RPMI7951 (cell line): ENCODE measurements at places on chromosomes 16 and 17. TPM values are rescaled to one million over a fixed set of nuclear protein-coding genes. Genes with fewer than 3 reads are reported as not detected.

ACSM3 gene
- total RNA-seq, result 0.78 and 1.3 TPM in 2 replicates

RRAD gene
- total RNA-seq, result 3.4 and 5.1 TPM in 2 replicates

NOL3 gene
- total RNA-seq, result 29.4 and 32.3 TPM in 2 replicates

BCO1 gene
- not detected in 2 replicates for total RNA-seq

SCARF1 gene
- total RNA-seq, result 0.12 and 0.20 TPM in 2 replicates

GNG13 gene
- not detected in 2 replicates for total RNA-seq

SULT1A4 gene
- total RNA-seq, result 0.20 and 2.9 TPM in 2 replicates

MT3 gene
- not detected in 2 replicates for total RNA-seq

SP6 gene
- total RNA-seq, result not detected in 2 replicates

KREMEN2 gene
- total RNA-seq, result 0.24 and 0.49 TPM in 2 replicates

TPPP3 gene
- total RNA-seq, result 0.24 and 0.29 TPM in 2 replicates

RAB37 gene
- total RNA-seq, result not detected in 2 replicates

GRCh38 chr16:3089717-3090592 lies 9.1 kb downstream of the ZSCAN10 start:
- DNase-seq, result no peak

DNA sequence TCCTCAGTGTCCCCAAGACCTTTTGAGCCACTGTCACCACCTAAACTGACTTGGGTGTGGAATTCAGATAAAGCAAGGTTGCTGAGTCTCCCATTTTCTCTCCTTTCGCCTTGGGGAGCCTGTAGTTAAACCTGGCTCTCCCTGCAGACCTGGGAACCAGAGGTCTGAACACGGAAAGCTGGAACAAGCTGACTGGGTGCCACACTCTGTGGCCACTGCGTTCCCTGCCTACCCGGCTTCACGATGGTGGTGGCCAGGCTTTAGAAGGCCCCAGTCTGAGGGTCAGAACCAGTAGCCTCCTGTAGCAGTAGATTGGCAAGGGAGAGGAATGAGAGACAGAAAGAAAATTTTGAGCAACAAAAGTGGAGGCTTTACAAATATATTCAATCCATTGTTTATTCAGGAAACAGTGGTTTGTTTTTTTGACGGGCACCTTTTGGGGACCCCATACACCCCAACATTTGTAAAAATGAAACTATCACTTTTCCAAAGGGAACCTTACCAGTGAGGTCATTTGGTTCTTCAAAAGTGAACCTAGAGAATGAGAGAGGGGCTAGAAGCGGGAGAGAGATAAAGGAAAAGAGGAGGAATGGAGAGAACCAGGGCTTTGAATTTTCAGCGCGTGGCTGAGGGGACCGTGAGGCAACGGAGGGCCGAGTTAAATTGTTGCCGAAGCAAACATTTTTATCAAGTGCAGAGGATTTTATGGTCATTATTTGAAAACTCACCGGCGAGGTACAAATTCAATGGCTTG lies 1.8 kb upstream of the HOXB8 start:
- DNase-seq, result no peak

DNA sequence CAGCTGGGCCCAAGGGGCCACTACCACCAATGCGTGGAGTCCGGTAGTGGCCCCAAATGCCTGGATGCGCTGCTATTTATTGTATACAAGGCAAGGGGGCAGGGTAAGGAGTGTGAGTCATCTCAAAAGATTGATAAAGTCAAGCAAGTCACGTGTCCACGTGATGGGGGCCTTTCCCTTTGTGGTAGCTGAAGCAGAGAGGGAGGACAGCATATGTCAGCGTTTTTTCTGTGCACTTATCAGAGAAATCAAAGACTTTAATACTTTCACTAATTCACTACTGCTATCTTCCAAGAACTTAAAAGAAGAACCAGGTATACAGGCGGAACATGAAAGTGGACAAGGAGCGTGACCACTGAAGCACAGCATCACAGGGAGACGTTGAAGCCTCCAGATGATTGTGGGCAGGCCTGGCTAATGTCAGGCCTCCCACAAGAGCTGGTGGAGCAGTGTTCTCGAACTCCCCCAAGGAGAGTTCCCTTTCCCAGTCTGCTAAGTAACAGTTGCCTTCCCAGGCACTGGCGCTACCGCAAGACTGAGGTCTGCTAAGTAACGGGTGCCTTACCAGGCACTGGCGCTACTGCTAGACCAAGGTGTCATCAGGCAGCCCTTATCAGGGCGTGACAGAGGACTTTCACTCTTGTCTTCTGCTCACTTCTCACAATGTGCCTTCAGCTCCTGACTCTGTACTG lies 10.8 kb upstream of the ASB16 start:
- peak; percentile 22 for DNase-seq

- DNase-seq, result no peak
These were observed 30.0 kb downstream of the CRAMP1 start for GRCh38 chr16:1642148-1642547.

DNA sequence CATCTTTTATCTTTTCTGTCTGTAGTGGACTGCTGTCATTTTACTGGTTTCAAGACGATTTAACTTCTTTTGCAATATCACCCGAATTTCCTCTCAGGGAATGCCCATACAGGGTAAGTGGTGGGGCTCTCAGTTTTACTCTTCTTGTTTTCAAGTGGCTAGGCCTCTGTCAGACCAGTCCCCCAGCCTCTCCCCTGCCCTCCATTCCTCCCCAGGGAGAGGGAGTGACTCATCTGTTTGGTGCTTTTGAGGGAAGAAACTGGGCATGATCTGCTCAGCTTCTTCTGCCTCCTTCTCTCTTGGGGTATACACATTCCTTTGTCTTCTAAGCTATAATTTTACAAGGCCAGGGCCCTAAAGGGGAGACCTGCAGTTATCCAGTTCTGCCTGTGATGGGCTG lies 332.0 kb downstream of the CBLN1 start:
- DNase-seq, result peak; percentile 33

GRCh38 chr17:5309851-5310250 lies 27.8 kb downstream of the RABEP1 start:
- no peak for DNase-seq

DNA sequence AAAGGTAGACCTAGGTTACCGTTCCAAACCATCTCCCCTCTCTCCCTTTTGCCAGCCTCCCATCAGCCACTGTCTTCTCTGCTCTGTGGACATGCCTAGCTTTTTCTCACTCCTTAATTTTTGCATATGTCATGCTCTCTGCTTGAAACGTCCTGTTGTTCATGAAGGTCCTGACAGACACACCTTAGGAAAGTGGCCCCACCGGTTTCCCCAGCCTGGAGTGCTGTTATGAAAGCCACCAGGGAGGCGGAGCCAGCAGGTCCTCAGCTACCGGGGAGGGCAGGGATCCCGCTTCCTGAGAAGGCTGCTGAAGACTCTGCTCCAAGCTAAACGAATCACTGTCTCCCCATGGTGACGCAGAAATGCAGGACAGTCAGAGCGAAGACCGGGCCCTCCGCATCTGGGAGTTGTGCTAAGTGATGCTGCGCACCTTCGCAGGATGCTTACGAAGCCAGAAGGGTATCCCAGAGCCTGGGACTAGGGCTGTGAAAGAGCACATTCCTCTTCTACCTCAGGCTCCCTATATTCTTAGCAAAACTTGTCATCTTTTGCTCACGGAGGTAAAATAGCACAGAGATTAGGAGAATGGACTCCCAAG lies 2.3 kb upstream of the SLC16A11 start:
- no peak for DNase-seq

DNA sequence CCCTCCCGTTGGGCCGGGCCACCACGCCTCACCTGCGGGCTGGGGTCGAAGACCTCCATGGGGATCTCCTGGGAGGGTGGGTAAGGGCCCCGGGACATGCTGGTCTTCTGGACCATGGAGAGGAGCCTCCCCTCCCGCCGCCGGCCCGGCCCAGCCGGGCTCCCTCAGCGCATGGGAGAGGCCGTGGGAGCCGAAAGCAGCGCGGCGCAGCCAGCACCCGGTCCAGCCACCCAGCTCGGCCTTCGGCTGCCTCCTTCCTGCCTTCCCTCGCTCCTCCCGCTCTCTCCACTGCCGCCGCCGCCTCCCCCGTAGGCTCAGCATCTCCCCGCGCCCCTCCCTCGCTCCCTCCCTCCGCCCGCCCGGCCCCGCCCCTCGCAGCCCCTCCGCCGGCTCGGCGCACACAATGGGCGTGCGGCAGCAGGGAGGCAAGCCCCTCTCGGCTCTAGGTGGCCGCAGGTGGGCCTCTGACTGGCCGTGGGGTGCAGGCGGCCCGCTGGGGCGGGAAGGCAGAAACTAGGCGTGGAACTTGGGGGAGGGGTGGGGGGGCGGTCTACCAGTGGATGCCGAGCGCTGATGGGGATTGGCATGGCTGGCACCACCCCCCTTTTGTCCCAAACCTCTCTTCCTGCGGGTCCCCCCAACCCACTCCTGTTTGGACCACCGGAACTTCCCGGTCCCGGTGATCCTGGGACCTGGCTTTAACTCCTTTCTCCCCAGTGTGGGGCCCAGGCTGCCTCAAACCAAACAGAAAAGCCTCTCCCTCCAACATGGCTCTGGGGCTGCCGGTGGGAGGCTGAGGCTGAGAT lies at the start of gene CACNB1:
TSS of gene CACNB1 (minus strand) at position 290 of the 806 bp plus-strand sequence. CDS start at position 116, 174 bp downstream.
- DNase-seq, result peak; percentile 76

DNA sequence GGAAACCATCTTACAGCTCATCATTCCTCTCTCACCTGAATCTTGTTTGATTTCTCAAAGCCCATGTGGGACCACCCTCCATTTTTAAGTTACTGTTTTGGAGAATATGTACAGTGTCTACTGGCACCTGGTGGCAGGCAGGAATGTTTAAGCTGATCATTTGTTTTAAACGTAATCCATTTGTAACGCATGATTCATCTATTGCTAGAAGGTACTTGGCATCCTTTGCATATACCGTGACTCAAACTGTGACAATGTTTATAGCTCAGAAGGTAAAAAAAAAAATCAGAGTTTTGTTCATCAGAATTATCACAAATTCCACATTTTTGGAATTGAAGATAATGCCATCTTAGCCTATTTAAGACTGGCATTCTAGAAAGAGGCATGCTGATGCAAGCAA lies 1007.5 kb upstream of the EEF2KMT start:
- peak; percentile 73 for DNase-seq

DNA sequence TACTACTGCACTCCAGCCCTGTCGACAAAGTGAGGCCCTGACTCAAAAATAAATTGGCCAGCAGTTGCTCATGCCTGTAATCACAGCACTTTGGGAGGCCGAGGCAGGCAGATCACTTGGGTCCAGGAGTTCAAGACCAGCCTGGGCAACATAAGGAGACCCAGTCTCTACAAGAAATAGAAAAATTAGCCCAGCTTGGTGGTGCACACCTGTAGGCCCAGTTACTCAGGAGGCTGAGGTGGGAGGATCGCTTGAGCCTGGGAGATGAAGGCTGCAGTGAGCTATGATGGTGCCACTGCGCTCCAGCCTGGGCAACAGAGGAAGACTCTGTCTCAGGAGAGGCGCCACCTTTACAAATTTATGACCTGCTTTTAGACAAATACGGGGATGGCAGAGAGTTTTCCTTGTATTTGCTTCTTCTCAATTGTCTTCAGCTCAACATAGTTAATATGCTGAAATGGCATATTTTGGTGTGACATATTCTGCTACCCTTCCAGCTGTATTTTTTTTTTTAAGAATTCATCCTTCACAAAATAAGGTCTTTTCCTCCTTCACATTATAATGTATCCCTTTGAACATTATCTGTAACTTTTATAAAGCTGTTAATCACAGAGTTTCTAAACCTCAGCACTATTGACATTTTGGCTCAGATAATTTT lies 21.1 kb upstream of the YPEL2 start:
- DNase-seq, result no peak

GRCh38 chr17:21039839-21040575 lies 2.8 kb downstream of the USP22 start:
- peak; percentile 76 for DNase-seq

DNA sequence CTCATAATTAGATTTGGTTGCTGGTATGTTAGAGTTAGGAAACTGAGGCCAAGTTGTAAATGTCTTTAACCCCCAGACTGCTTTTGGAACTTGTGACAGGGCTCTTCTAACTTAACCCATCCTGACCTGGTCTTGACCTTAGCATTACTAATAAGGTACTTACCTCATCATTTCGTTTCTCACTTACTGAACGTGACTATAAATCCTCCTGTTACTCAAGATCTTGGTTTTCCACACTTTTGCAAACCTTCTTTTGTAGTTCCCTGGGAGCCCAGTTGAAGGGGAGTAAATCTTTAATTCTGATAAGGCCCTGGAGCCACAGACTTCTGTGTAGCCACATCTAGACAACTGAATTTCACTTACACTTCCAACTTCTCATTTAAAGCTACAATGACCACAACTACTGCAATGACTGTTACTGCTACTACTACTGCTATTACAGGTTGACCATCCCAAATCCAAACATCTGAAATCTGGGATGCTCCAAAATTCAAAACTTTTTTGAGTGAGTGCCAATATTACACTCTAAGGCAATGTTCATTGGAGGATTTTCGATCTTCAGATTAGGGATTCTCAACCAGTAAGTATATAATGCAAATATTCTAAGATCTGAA lies 248.8 kb upstream of the TBX2 start:
- no peak for DNase-seq

DNA sequence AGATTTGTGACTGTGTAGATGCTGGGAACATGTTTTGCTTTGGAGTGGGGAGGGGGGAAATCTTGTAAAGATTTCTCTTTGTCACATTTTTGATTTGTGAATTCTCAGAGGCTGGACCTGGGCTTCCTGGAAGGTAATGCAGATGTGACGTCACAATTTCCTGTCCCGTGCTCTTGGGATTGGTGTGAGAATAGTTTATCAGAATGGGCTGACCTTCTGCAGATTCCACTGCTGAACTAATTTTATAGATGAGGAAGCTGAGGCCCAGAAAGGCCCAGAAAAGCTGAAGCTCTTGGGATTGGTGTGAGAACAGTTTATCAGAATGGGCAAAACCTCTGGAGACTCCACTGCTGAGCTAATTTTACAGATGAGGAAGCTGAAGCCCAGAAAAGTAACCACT lies 34.0 kb downstream of the HS3ST3B1 start:
- DNase-seq, result no peak

- DNase-seq, result no peak
These were observed 402.1 kb upstream of the ERCC4 start for GRCh38 chr16:13517841-13518240.

DNA sequence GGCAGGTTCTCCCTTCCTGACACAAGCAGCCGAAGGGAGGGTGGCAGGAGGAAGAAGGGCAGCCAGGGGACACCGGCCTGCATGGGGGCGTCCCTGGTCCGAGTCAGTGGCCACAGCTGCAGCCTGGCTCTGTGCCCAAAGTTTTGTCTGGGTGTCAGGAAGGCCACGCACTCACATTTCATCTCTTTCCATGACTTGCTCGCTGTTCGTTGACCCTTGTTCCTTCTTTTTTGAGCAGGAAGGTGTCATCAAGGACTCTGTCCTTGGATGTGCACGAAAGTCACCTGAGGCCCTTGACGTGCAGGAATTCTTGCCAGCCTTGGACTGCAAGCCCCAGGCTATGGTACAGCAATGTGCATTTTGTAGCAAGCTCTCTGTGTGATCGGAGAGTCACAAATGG lies 93.3 kb downstream of the TNFRSF13B start:
- DNase-seq, result no peak

DNA sequence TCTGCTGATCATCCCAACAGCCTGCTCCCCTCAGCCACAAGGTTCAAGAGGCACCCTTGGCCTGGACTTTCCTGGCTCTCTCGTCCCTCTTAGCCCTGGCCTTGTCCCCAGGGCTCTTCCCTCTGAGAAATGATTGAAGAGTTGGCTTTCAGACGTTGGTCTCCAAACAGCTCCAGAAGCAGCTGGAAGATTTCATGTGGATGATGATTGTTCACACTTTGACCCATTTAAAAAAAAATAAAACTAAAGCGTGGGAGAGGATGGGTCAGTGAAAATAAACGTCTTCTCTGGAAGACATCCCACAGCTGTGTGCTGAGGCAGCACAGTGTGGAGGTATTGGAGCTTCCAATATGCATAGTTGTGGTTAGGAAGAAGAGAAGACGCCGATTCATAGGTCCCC lies 54.7 kb upstream of the CDH11 start:
- peak; percentile 91 for DNase-seq
